ENCODE measurements at places on chromosomes 16 and 17.

- no peak for DNase-seq
These were observed 137.9 kb upstream of the CACNG3 start for GRCh38 chr16:24118126-24118821.

DNA sequence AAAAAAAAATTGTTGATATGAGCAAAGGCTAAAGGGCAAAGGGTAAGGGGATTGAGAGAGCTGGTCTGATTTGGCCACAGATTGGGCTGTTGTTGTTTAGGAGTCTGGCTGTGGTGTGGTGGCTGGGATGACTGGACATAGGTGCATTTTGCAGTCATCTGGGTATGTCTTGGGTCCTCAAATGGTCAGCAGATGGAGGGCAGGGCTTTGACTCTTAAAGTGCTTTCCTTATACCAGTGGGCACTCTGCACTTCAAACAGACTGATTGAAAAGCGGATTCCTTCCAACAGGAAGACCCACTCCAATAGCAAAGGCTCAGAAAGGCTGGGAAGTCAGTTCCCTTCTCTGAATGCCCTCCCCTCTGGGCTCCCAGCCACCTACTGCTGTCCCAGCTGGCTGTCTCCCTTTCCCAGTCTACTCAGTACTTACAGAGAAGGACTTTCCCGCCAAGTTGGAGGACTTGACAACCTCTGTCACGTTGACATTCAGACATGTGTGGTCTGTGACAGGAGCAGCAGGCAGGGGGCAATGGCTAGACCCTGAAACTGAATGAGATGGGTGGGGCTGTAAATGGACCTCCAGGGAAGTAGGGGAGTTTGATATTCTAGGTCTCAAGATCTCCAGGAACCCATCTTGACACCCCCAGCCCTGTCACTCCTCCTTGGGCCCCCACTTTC, 19.6 kb upstream of the MFSD6L start:
- DNase-seq, result no peak

DNA sequence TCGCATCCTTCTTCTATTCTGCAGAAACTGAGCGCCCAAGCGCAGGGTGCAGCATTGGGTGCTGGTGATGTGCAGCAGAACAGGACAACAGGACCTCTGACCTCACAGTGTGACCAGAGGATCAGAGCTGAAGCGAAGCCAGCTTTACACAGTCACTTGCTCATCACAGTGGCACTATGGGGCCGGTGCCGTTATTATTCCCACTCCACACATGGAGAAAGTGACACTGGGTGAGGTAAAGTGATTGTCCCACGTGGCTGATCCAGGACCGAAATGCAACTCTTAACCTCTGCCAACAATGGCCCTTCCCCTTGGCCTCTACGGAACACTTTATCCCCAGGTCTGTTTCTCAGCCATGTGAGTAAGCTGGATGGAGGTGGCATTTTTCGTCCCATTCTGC, 171.2 kb downstream of the C16orf78 start:
- no peak for DNase-seq

DNA sequence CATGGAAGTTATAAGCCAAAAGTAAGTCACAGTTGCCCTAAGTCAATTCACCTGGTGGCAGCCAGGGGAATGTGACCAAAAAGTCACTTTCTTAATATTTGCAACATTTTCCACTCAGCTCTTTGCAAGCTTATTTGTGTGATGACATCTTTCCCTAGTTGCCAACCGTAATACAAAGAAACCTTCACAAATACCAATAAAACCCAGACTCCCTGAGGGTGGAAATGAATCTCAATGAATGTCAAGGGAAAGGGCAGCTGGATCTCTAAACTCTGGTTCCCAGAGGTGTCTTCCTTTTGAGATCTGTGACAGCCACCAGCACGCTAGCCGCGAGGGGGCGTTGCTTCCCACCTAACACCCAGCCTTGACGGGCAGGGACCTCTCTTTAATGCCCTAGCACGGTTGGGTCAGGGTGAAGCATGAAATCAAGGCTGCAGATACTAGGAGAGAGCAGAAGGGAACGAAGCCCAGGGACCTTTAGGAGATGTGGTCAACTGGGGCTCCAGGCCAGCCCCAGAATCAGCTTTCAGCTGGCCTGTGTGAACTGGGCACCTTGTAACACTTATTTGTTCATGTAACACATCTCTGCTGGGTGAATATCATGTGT, 82.2 kb downstream of the CMC2 start:
- DNase-seq, result no peak

DNA sequence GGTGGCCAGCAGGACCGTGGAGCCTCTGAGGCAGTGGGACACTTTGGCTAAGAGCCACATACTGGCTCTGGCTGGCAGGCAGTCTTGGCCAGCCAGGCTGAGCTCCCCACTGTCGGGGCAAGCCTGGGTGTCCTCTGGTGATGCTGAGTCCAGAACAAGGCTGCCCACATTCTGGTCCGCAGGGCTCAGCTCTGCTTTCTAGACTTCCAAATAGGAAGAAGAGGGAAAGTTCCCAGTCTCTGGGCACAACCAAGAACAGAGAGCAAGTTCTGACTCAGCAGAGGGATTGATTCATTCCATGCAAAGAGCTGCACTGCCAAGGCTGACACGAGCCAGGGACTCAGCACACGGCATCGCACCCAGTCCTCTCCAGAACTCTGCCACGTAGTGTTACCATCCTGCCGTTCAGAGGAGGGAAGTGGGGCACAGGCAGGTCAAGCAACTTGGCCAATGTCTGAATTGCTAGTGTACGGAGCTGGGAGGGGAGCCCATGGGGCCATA, 58.9 kb downstream of the NOS2 start:
- no peak for DNase-seq

DNA sequence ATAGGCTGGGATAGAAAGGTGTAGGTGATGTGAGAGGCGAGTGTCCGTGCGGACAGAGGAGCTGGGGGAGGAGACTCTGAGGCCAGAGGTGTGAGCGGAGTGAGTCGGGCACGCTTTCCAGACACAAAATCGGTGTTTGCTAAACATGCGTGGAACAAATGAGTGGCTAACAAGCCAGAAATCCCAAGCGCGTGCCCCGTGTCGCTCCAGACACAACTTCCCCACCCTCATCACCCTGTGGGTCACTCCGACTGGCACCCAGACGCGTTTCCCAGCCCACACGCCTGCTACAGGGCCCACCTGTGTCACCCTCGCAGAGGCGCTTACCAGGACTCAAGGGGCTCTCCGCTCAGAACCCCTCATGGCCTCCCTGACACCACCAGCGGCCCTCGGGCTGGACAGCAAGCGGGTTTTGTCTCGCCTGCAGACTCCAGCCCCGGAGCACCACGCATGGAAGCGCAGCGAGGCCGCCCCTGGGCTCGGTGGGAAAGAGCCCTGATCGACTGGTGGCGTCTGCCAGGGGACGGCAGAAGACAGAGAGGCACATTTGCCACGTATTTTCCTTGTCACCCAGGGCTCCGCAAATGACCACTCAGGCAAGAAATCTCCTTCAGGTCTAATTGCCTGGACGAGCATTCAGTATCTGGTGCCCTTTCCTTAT, 6.0 kb upstream of the RPH3AL start:
- DNase-seq, result no peak

GRCh38 chr17:69254187-69254586, 25.6 kb upstream of the ABCA10 start:
- DNase-seq, result no peak

DNA sequence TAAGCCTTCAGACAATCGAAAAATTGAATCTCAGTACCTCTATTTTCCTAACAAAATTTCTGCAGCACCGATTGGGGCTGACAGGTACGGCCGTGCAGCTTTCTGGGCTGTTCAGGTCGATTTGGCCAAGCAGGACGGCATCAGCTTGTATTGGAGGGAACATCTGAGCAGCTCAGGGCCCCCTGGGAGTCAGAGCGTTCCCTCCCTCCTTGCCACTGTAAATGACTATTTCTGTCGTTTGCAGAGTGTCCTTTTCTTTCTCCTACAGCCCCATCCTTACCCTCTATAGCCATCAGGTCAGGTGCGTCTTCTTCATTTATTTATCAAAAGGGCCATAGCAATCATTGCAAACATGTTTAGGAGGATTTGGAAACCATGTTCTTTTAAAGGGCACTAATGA, 731.1 kb downstream of the WWOX start:
- DNase-seq, result no peak

DNA sequence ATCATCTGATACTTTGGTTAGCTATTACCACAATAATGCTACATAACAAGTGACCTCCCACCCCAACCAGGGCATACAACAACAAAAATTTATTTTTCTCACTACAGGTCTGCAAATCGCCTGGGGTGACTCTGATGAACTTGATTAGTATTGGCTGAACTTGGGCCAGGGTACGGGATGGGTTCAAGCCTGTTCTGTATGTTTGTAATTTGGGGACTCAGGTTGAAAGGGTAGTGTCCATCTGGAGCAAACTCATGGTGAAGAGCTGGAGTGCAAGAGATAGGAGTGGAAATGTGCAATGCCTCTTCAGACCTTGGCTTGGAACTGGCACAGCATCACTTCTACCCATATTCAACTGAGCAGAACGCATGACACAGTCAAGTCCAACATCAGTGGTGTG, 16.3 kb upstream of the NKD1 start:
- no peak for DNase-seq

GRCh38 chr16:88512728-88513696, 57.2 kb upstream of the ZC3H18 start:
- no peak for DNase-seq

DNA sequence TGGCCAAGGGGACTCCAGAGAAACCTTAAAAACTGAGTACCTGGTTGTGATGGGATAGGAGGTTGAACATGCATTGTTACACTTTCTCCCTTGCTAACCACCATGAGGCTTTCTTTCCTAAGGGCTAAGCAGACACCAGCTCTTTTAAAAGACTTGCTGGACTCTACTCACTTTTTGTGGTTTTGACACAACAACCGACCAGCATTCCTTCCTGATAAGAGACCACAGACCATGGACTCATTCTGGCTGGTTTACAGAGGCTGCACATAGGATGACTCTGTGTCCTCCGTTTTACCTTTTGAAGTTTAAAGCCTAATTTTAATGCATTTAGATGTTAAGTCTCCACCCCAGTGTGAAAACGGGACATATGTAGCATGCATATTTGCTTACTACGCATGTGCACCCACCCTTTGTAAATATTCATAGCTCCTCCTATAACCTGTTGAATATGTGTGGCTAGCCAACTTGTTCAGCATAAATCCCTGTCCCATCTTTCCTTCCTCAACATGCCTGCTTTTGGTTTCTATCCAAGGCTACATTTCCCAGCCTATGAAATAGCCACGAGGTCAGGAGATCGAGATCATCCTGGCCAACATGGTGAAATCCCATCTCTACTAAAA, 475.9 kb downstream of the GRIN2A start:
- DNase-seq, result no peak

DNA sequence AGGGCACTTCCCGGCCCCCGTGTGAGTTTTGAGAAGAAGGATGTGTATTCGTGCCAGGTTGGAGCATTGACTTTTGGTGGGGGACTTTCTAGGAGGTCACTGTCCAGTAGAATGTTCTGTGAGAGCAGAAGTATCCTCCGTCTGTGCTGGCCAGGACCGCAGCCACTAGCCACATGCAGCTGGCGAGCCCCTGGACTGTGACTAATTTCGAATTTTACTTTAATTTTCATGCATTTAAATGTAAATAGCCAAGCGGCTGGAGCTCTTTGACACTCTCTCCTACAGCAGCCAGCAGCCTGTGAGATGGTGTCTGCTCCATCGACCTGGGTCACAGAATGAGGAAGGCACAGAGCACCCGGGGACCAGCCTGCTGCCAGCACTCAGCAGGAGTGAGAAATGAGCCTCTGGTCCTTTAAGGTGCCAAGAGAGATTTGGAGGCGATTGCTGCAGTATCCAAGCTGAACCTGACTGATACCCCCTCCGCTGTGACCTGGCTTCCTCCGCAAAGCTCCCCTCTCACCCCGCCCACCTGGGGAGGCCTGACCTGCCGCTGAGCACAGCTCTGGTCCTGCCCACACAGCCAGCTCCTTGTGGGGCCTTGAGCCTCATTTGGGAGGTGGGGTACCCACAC, 7.8 kb downstream of the ATP2A3 start:
- DNase-seq, result no peak

GRCh38 chr17:58337210-58337599, 8.6 kb upstream of the TSPOAP1 start:
- DNase-seq, result no peak

DNA sequence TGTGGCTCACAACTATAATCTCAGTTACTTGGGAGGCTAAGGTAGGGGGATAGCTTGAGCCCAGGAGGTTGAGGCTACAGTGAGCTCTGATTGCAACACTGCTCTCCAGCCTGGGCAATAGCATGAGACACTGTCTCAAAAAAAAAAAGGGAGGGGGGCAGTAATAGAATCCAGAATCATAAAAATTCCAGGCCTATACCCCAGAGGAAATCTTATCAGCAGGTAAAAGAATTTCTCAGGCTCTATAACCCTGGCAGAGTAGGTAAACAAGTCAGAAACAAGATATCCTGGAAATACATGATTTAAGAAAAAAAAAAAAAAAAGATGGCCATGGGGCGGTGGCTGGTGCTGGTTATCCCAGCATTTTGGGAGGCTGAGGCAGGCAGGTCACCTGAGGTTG, 12.9 kb downstream of the SPAG9 start:
- DNase-seq, result no peak

DNA sequence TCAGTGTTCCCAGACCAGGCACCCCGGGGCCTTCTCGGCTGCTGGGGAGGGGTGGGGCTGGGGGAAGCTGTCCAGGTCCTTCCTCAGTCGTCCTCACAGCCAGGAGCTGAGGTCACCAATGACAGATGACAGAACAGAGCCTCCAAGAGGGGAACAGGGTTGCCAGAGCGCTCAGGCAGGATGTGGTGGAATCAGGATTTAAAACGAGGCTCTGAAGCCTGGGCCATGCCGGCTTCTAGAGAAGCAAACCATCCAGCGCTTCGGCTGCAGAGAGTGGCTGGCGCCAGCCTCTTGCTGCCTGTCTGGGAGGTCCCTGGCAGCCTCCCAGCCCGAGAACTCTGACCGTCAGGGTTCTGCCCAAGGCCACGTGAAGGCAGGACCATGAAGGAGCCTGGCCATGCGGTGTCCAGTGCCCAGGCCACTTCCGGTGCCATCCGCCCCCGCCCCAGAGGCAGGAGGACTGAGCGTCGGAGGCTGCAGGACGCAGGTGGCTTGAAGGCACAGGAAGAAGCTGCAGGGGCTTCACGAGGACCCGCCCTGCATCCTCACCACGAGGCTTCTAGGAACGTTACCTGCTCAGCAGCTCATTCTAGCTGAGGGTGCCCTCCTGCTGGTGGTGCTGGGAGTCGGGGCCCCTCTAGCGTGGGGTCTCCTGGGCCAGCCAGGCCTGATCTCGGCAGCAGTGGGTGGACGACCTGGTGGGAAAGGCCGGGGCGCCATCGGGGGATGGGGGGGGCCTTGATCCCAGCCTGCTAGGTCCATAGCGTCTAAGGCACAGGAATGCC, 78.5 kb downstream of the KLHDC4 start:
- DNase-seq, result no peak

- no peak for DNase-seq
These were observed 885 bp upstream of the SLC35B1 start for GRCh38 chr17:49708515-49709183.

- DNase-seq, result no peak
These were observed 11.4 kb upstream of the NDRG4 start for GRCh38 chr16:58488531-58488930.

- no peak for DNase-seq
These were observed 54.2 kb downstream of the PLD6 start for GRCh38 chr17:17151962-17152361.
